Renal cortex interstitium (tissue), 15 donors: ENCODE measurements at places on chromosomes 13 and 19. TPM values are rescaled to one million over a fixed set of nuclear protein-coding genes. Genes with fewer than 3 reads are reported as not detected.

The APLP1 gene
- 27.3 TPM for polyA plus RNA-seq

The RPL18 gene
- polyA plus RNA-seq = 1,249 TPM

GRCh38 chr13:97214921-97215320 is 7.2 kb upstream of the MBNL2 start:
- no peak for DNase-seq

- DNase-seq = no peak
Observed at GRCh38 chr13:101017123-101017872, 342.7 kb upstream of the TMTC4 start.

GRCh38 chr13:31528758-31529157 is 210.6 kb upstream of the RXFP2 start:
- DNase-seq = no peak

DNA sequence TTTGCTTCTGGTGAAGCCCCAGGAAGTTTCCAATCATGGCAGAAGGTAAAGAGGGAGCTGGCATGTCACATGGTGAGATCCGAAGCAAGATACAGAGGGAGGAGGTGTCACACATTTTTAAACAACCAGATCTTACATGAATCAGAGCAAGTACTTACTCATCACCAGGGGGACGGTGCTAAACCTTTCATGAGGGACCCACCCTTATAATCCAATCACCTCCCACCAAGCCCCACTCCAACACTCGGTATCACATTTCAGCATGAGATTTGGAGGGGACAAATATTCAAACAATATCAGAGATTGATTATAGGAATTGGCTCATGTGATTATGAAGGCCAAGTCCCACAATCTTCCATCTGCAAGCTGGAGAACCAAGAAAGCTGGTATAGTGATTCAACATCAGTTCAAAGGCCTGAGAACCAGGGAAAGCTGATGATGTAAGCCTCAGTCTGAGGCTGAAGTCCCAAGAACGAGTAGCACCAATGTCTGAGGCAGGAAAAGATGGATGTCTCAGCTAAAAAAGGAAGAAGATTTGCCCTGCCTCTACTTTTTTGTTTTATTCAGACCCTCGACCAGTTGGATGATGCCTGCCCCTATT is 58.6 kb upstream of the WDFY2 start:
- no peak for DNase-seq

The MISP3 gene
- 7.6 TPM for polyA plus RNA-seq

GRCh38 chr19:18494267-18494607 is 27.6 kb downstream of the ELL start:
- DNase-seq = no peak

The FARSA gene
- polyA plus RNA-seq = 41.2 TPM
